ENCODE measurements at places on chromosomes 3 and 15. TPM values are rescaled to one million over a fixed set of nuclear protein-coding genes. Genes with fewer than 3 reads are reported as not detected.

The CILP gene
- 3.3 TPM for polyA plus RNA-seq

The COL6A5 gene
- polyA plus RNA-seq, result 0.07 TPM

The ACTL6A gene
- 108 TPM for polyA plus RNA-seq

The LRTM1 gene
- polyA plus RNA-seq, result not detected

The NCKIPSD gene
- polyA plus RNA-seq, result 18.8 TPM

The RAB43 gene
- 5.6 TPM for polyA plus RNA-seq

The TRPM7 gene
- 50.1 TPM for polyA plus RNA-seq

The TM4SF1 gene
- 68.7 TPM for polyA plus RNA-seq

The CCR4 gene
- 0.18 TPM for polyA plus RNA-seq

The CTXND1 gene
- polyA plus RNA-seq, result 10.8 TPM

The SPINK8 gene
- polyA plus RNA-seq, result not detected

The TNNC1 gene
- 9.6 TPM for polyA plus RNA-seq

The TNFSF10 gene
- polyA plus RNA-seq, result 44.3 TPM

The CCR8 gene
- not detected for polyA plus RNA-seq

The HYAL1 gene
- polyA plus RNA-seq, result 7.0 TPM

The ADGRG7 gene
- not detected for polyA plus RNA-seq

The GOLGA6B gene
- not detected for polyA plus RNA-seq

The SYNM gene
- polyA plus RNA-seq, result 2.0 TPM

The SLCO2A1 gene
- 18.0 TPM for polyA plus RNA-seq

The ADAMTS17 gene
- polyA plus RNA-seq, result 1.4 TPM

Measured in right renal cortex interstitium (tissue), 3 donors.